ENCODE measurements at places on chromosomes 4 and X.

GRCh38 chr4:148344941-148345340 is 97.3 kb downstream of the NR3C2 start:
- no peak for DNase-seq

GRCh38 chr4:157004279-157005161 is 32.9 kb upstream of the PDGFC start:
- DNase-seq, result no peak

DNA sequence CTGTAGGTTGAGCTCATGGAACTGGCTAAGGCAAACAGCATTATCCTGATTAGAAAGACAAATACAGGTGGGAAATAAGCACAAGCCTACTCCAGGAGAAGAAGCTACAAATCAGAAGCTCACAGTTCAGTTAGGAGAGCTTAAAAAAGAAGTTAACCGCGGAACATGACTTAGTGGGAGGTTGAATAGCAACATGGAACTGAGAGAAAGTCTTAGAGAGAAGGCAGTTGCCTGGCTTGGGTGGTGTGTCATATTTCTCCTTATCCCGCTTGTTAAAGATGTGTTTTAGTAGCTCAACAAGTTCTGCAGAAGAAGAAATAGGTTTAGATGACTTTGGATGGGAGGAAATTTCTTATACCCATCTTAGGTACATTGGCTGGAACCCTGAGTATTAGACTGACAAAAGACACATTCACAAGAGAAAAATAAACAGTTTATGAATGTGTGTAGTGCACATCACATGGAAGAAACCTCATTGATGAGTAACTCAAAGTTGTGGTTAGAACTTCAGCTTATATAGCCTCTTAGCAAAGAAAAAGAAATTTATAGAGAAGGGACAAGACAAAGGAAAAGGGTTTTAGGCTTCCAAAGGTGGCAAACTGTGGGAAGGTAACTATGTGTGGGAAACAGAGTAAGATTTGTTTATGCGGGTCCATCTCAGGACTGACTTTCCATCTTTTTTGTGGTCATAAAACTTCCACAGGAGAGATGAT is 37.4 kb upstream of the RXFP1 start:
- DNase-seq, result no peak

GRCh38 chr4:111074523-111075114 is 451.7 kb upstream of the PITX2 start:
- DNase-seq, result no peak

GRCh38 chr4:105620640-105621323 is 68.4 kb downstream of the ARHGEF38 start:
- no peak for DNase-seq

DNA sequence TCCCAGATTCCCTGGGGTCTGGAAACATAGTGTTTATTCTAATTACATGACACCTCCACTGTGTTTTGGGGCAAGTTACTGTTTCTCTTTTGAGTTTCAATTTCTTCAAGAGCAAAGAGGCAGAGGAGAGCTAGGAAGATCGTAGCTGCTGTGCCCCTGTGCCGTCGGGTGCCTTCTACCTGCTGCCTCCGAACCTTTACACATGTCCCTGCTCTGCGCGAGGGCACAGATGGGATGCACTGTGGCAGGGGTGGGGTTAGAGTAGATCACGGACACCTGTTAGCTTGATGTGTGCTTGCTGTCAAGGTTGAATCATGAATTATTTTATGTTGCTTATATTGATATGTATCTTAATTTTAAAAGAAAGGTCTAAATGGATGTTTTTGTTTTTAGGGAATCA is 71.1 kb upstream of the MSANTD1 start:
- no peak for DNase-seq

- no peak for DNase-seq
Observed at GRCh38 chr4:140686796-140687195, 69.4 kb downstream of the TBC1D9 start.

DNA sequence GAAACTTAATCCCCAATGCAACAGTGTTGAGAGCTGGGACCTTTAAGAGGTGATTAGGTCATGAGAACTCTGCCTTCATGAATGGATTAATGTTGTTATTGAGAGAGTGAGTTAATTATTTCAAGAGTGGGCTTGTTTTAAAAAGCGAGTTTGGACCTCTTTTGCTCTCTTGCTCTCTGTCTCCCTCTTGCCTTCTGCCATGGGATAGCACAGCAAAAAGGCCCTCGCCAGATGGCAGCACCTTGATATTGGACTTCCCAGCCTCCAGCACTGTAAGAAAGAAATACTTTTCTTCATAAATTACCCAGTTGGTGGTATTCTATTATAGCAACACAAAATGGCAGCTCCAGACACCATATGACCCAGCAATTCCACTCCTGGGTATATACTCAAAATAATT is 7.0 kb upstream of the ATP6AP2 start:
- no peak for DNase-seq

DNA sequence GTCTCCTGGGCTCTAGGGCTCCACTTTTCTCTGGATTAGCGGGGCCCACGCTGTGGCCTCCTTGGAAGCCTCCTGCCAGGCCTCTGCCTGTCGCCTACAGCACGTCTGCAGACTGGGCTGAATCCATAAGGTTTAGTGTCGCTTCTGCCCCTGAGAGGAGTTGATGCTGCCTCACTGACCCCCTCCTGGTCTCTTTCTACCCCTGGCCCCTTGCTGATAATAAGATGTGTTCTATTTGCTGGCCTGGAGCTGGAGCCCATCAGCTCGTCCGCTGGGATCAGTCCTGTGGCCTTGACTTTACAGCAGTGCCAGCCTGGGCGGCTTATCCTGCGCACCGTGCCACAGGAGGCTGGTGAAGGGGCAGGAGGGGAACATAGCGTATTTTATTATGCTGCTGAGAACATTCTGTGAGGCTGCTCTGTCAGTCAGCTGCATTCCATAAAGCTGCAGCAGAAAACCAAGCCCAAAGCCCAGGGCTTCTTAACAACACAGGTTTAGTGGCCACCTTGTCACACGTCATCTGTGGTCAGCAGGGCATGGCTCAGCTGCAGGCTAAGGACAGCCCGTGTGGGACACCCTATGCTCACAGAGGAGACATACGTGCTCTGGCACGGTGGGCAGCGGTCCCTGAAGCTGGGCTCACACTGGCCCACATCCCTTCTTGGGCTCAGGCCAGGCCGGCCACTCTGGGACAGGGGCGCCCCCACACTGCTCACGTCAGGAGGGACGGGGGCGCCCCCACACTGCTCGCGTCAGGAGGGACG is 29.3 kb upstream of the HGFAC start:
- no peak for DNase-seq

GRCh38 chr4:99061048-99061700 is 27.4 kb downstream of the ADH5 start:
- no peak for DNase-seq

DNA sequence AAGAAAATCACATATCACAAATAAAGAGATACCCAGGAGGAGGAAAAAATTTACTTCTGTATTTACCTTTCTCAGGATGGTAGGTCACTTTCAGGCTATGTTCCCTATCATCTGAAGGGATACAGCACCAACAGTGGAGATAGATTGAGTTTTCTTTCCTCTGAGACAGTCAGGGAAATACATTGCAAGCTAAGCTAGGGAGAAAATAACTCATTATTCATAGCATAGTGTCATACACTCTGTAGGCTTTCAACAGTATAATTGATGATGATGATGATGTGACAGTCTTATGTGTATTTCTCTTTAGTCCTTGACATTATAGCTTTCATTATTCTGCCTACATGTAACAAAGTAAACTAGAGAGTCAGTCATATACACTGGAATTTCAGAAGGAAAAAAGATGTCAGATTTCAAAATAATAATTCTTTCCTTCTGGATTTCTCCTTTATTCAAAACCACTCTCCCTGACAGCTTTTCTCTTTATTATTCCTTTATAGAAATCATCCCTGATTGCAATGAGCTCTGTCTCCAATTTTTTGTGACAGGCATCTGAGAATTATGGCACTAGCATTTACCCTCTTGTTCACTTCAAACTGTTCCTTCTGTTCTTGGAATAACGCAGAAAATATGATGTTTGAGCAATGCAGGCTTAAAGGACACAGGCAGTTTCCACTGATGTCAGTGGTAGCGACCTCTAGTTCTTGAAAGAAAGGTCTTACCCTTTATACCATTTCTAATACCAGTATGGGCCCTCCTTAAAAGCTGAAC is 169.1 kb upstream of the EPHA5 start:
- DNase-seq, result no peak

DNA sequence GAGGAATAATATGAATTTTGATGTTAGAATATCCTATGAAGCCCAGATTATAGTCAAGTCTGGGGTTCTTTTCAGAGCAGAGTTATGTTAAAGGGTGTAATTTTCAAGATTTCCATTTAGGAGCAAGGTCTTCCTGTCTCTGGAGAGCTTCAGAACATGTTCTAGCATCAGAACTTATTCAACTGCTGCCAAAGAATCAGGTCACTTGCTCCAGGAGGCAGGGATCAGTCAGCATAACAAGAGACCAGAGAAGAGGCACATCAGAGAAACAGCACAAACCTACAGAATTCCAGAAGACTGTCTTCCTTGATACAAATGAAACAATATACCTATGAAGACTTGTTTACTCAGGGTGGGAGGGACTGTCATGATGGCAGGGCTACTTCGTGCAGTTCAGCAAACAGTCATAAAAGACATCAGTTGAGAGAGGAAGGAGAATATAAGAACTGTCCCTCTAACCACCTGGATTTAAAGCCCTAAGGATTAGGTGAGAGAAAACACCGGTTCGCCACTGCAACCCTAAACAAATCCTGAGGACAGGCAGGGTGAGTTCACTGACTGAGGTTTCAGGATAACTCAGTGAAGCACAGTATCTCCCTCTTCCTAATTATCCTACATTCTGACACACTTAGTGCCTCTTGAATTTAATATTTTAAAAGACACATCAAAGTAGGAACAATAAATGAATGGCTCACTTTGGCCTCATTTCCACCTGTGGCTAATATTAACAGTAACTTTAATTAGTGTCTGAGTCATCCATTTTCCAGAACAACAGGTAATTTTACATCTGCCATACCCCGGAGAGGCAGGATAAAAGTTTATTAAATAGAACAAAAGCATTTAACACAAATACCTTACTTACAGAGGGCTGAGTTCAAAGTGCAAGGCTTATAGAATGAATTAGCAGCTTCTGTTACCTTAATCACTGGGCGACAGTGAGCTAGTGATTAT is 93.0 kb downstream of the HDAC8 start:
- no peak for DNase-seq

DNA sequence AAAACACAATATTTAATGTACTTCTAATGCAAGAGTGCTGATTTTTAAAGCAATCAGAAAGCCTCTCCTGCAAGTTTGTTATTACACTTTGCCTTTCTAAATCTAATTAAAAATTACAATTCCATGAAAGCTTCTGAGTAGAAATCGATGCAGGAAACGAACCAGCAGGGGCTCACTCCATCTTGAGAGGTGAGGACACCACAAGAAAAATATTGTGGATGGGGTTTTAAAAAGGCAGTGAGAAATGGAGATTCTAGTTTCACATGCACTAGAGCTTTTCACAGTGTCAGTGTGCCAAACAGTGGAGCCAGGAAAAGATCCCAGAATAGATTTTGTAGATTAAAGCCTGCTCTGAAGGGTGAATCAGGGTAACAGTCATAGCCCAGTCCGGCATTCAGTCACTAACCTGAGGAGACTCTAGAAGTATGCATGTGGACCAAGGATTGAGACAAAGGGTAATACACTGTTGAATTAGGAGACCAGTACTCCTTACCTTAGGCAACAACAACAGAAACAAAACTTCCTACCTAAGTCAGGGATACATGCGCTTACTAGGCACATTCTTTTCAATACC is 362.3 kb downstream of the NAF1 start:
- DNase-seq, result no peak

- no peak for DNase-seq
Observed at GRCh38 chr4:134687646-134688628, 486.3 kb upstream of the PABPC4L start.

GRCh38 chr4:1460967-1461868 is 55.0 kb upstream of the NKX1-1 start:
- DNase-seq, result no peak

GRCh38 chr4:84915396-84915780 is 51.1 kb downstream of the WDFY3 start:
- DNase-seq, result no peak

GRCh38 chr4:165580351-165580905 is 201.6 kb downstream of the CPE start:
- no peak for DNase-seq

GRCh38 chr4:77430847-77431246 is 174.8 kb upstream of the CXCL13 start:
- DNase-seq, result no peak

GRCh38 chr4:116520886-116521285 is 564.5 kb downstream of the TRAM1L1 start:
- no peak for DNase-seq

GRCh38 chr4:86894455-86894854 is 2.2 kb upstream of the C4orf36 start:
- no peak for DNase-seq
